NCI-H2081 (cell line): ENCODE measurements at places on chromosomes 6 and 20.

DNA sequence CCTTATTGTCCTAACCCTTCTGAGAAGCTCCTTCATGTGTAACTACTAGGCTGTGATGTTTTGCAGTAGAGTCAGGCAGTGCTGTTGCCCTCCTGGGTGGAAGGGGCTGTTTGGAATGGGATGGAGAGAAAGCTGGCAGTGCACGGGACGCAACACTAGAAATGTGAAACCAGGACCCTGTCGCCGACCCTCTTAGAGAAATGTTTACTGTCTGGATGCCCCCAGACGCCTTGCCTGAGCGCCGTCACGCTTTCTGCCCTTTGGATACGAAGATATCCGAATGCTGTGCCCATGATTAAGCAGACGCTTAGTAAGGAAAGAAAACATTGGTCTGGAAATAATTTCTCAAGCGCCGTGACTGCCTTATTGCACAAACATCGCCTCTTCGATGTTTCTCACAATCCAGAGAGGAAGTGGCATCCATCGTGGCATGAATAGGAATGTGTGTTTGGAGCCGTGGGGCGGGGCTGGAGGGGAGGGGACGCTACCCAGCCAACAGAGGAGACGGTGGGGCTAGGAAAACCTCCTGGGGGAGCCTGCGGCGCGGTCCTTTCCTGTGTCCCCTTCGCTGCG lies 661 bp upstream of the PPP1R14C start:
- DNase-seq: no peak

DNA sequence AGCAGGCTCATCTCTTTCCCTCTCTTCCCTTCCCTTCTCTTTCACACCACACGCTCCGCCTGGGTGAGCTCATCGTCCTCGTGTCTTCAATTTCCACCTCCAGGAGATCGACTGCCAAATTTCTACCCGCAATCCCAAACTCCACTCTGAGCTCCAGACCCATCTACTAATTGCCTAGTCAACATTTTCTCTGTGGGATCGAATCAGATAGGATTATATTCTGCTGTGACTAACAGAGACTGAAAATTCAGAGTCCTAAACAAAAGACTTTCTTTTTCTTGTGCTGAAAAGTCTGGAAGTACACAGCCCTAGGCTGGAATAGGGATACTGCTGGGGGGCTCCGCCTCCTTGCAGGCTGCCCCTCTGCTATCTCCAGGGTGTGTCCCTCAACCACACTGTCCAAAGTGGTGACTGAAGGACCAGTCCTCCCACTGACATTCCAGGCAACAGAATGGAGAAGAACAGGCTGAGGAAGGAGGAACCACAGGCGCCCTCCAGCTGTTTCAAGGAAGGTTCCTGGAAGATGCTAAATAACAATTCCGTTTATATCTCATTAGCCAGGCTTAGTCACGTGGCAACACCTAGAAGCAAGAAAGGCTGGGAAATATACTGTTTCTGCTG lies 5.0 kb upstream of the HSPA12B start:
- no peak for DNase-seq

- peak; percentile 70 for DNase-seq
These were observed 5.6 kb upstream of the ADGRF1 start for GRCh38 chr6:47047479-47048407.

- no peak for DNase-seq
These were observed 2.9 kb upstream of the PRSS35 start for GRCh38 chr6:83509441-83509840.

GRCh38 chr6:67956352-67956751 lies 678.7 kb upstream of the ADGRB3 start:
- DNase-seq: no peak

DNA sequence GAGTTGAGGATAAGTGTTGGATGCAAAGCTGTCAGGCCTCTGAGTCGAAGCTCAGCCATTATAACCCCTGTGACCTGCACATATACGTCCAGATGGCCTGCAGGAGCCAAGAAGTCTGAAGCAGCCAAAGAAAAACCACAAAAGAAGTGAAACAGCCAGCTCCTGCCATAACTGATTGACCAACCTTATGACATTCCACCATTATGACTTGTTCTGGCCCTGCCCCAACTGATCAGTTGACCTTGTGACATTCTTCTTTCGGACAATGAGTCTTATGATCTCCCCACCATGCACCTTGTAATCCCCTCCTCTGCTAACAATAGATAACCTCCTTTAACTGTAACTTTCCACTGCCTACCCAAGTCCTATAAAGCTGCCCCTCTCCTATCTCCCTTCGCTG lies 133.7 kb upstream of the AGPAT4 start:
- DNase-seq: no peak
